ENCODE measurements at places on chromosomes 2 and 18.

DNA sequence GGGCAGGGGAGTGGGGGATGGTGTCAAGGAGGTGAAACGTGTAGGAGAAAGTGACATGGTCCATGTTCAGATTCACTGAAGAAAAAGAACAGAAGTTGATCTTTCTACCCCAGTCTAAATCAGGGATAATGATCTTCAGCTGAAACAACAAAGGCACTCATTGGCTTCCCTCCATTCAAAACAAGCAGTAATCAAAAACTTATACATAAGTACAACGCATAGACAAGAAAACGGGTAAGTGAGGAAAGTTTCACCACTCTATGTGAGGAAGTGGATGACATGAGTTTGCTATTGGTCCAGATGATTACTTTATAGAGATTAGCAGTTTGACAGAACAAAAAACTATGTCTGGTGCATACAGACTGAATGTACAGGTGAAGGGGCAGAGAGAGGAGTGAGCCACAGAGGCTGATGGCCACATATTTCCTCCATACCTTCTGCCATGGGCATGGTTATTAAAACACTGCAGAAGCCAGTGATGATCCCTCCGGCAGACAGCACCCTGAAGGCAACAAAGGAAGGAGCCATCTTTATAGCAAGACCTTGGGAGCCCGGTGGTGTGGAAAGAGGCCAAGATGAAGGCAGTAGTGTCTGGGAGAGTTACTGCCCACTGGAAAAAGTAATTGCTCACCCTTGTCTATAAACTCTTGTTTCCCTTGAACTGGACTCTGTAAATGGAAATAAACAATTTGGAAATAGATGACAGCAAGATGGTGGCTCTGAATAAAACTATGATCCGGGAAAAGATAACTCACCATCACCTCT lies 57.7 kb downstream of the SLC25A12 start:
- DNase-seq = no peak

- no peak for DNase-seq
Observed at GRCh38 chr2:78977661-78978145, 47.8 kb upstream of the REG3G start.

DNA sequence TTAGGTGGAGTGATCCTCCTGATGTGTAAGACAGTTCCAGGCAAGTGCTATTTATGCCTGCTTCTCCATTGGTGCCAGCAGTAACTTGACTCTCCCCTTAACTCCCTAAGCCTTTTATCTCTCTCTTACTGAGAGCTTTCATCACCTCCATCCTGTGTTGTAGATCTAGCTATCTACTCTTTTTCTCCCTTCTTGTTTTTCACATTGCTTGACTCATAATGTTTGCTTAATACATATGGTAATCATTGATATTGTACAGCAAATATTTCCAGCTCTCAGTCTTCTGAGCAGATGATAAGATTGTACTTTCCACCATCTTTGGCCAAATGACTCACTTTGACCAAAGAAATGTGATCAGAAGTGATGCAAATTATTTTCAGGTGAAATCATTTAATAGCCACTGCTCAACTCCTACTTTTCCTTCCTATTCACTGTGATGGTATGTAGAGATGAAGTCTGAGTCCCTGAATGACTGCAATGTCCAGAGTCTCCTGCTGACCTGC lies 165.0 kb downstream of the PLCL1 start:
- DNase-seq = no peak

GRCh38 chr2:106607371-106607770 lies 120.2 kb downstream of the CD8B2 start:
- no peak for DNase-seq

- DNase-seq = no peak
Observed at GRCh38 chr18:51330148-51330547, 132.7 kb upstream of the MEX3C start.

DNA sequence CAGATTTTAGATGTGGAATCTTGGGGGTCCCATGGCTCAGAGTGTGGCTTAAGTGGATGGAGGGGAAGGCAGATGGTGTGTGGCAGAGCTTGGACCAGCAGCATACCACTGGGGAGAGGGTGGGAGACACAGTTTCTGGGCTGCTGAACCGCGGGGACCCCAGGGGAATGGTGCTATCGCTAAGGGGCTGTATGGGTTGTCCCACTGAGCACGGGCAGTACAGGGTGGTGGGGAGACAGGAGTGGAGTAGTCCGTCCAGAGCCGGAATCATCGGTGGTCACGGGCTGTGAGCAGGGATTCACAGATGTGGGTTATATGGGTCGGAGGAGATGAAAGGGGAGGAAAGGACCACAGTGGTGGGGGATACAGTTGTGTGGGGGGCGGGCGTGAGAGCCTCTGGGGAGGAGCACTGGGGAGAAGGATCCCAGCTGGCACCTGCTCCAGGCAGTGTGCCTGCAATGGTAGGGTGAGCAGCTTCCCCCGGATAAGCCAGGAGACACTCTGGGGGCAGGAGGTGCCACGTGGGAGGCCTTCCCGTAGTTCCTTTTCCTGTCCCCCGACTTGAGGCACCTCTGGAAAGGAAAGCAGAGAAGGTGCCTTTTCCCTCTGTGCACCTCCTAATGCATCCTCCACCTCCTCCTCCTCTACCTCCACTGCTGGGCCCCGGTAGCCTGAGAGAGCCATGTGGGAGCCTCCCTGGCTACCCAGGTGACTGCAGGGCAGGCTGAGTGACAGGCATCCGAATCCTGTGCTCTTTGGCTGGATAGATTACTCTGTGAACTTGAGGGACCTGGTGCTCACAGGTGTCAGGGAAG lies 24.9 kb downstream of the IGFBP5 start:
- DNase-seq = no peak

DNA sequence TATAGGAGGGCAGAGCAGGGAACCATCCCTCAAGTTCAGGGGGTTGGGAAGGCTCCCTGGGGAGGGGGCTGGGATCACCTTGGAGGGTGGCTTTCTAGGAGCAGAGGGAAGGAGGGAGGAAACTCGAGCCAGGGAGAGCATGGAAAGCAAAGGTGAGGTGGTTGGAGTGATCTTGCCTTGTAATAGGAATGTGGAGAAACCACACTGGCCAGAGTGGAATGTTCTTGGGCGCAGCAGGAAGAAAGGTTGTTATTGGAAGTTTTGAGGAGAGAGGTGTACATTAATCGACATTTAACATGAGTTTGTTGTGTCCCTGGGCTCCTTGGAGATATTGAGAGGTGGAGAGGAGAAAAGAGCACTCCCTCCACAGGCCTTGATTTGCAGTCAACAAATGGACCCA lies 272.2 kb downstream of the PRKCE start:
- no peak for DNase-seq

DNA sequence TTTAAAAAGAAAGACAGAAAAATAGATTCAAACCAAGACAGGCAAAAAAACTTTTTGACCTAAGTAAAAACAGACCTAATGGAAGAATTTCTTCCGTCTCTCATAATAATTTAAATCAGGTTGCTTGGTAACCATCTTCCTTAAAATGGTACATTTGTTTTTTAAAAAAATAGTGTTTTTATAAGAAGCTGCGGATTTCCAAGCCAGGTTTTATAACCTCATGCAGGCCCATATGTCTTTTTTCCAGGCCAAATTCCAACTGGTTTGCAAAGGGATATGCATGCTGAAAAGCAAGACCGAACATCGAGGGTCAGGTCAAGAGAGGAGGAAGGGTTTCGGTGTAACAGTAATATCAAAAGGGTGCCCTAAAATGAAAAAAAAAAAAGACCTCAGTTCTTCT lies 172.9 kb downstream of the MAIP1 start:
- DNase-seq = no peak

DNA sequence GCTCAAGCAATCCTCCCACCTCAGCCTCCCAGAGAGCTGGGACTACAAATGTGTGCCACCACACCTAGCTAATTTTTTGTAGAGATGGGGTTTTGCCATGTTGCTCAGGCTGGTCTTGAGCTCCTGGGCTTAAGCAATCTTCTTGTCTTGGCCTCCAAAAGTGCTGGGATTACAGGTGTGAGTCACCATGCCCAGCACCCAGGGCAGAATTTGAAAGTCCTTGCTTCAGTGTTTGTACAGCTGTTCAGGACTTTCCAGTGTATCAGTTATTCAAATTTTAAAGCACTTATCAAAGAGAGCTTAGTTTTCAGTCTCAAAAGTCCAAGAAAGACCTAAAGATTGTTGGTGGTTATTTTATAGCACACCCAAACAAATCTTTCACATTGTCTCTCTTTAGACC lies 43.6 kb upstream of the VPS54 start:
- DNase-seq = no peak

Data from ELF-1 (cell line).